ENCODE measurements at places on chromosomes 12 and 14. TPM values are rescaled to one million over a fixed set of nuclear protein-coding genes. Genes with fewer than 3 reads are reported as not detected.
A peak's percentile ranks its signal among the peaks of the same experiment; 100 is the strongest.

KRT77 gene
- total RNA-seq = not detected

SLC6A12 gene
- 3.8 TPM for total RNA-seq

MFAP5 gene
- total RNA-seq = 33.0 TPM

TAS2R20 gene
- 0.51 TPM for total RNA-seq

KRT85 gene
- total RNA-seq = not detected

MUCL1 gene
- total RNA-seq = not detected

DNA sequence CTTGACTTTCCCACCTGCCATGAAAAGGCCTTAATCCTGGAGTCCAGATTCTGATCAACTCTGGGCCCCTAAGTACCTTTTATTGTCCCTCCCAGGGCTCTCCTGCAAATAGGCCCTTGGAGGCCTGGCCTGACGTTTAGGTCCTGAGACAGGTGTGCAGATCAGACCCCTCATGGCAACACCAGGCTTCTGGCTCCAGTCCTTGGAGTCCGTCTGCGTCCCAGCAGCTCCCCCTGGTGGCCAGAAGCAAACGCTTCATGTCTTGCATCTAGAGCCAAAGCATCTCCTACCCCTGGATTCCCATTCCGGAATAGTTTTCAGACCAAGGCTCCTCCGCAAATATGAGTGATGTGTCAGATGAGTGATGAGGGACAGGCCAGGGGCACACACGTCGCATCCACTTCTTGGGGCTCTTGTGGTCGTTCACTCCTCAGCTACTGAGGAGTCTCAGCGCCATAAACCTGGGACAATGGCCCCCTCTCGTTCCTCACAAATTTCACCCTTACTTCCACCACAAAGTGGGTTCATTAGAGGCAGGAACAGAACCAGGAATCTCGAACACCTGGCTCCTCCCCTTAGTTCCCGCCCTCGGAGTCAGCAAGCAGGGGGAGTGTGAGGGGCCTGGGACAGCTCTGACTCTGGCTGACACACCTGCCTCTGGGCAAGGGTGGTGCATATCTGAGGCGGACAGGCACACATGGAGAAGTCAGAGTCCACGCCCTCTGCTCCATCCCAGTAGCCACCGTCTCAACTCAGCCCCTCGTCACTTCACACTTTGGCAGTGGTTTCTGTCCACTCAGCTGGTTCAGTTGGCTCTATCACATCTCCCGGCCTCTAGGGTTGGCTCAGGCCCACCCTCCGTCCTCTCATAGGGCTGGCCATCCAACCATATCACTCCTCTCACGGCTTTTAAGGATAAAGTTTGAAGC is 77.9 kb upstream of the PWP1 start:
- peak; percentile 87 for DNase-seq
- no peaks in the 10 kb centered on the region for H3K36me3 ChIP-seq
- no peak overlapping the region for H3K4me3 ChIP-seq
- no peaks in the 10 kb centered on the region for H3K4me1 ChIP-seq
- no peak overlapping the region for H3K27ac ChIP-seq

DNA sequence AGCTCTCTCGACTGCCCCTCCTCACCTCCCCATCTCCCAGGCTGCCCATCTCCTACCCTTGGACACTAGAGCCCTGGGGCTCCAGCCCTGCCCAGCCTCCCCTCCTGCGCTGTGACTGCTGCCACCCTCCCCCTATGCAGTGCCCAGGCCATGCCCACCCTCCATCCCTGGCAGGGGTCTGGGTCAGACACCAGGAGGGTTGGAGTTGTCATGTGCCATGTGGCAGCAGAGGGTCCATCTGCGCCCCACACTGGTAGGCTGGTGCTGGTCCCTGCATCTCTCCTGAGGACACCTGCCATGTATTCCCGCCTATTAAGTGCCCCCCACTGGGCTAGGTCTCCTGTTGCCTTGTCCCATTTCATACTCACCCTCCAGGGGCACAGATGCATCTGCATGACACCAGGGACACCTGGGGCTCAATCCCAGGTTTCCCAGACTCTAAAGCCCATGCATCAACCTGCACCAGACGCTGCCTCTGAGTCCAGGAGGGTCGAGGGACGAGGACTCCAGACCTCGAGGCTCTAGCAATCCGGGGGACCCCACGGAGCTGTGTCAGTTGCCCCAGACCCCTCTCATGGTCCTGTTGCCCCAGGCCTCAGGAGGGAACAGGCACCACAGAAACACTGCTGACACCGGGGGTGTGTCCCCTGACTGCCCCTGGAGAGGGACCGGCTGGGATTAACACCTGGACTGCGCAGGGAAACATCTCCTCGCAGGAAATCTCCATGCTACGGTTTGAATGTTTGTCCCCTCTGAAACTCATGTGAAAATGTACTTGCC is 23.4 kb upstream of the SFSWAP start:
- no peaks in the 10 kb centered on the region for H3K36me3 ChIP-seq
- DNase-seq = no peak
- H3K27ac ChIP-seq = no peak overlapping the region
- H3K4me1 ChIP-seq = no peaks in the 10 kb centered on the region
- H3K4me3 ChIP-seq = no peak overlapping the region

- H3K27me3 ChIP-seq = no peaks in the 10 kb centered on the region
- H3K4me1 ChIP-seq = no peaks in the 10 kb centered on the region
- DNase-seq = no peak
- H3K36me3 ChIP-seq = no peaks in the 10 kb centered on the region
- no peak overlapping the region for H3K4me3 ChIP-seq
- H3K27ac ChIP-seq = no peak overlapping the region
Observed at GRCh38 chr14:99261912-99262787, 9.8 kb downstream of the BCL11B start.

GRCh38 chr12:81798294-81798693 is 39.1 kb upstream of the PPFIA2 start:
- no peak overlapping the region for H3K4me3 ChIP-seq
- H3K27me3 ChIP-seq = no peaks in the 10 kb centered on the region
- DNase-seq = no peak
- H3K36me3 ChIP-seq = no peaks in the 10 kb centered on the region
- no peaks in the 10 kb centered on the region for H3K4me1 ChIP-seq
- no peak overlapping the region for H3K27ac ChIP-seq

GRCh38 chr14:64738281-64738804 is 34.1 kb downstream of the PLEKHG3 start:
- H3K27me3 ChIP-seq = no peaks in the 10 kb centered on the region
- H3K4me1 ChIP-seq = no peaks in the 10 kb centered on the region
- no peak overlapping the region for H3K27ac ChIP-seq
- no peak for DNase-seq
- H3K4me3 ChIP-seq = no peak overlapping the region

GRCh38 chr12:57992001-57992400 is 50.6 kb downstream of the ATP23 start:
- H3K4me1 ChIP-seq = no peaks in the 10 kb centered on the region
- H3K36me3 ChIP-seq = no peaks in the 10 kb centered on the region
- H3K4me3 ChIP-seq = no peak overlapping the region
- no peak for DNase-seq

GRCh38 chr14:59221568-59221967 is 33.1 kb downstream of the DAAM1 start:
- no peaks in the 10 kb centered on the region for H3K36me3 ChIP-seq
- H3K27ac ChIP-seq = no peak overlapping the region

GRCh38 chr14:61505815-61506809 is 184.7 kb downstream of the PRKCH start:
- no peaks in the 10 kb centered on the region for H3K4me1 ChIP-seq
- H3K4me3 ChIP-seq = no peak overlapping the region
- H3K27ac ChIP-seq = no peak overlapping the region
- no peaks in the 10 kb centered on the region for H3K27me3 ChIP-seq

DNA sequence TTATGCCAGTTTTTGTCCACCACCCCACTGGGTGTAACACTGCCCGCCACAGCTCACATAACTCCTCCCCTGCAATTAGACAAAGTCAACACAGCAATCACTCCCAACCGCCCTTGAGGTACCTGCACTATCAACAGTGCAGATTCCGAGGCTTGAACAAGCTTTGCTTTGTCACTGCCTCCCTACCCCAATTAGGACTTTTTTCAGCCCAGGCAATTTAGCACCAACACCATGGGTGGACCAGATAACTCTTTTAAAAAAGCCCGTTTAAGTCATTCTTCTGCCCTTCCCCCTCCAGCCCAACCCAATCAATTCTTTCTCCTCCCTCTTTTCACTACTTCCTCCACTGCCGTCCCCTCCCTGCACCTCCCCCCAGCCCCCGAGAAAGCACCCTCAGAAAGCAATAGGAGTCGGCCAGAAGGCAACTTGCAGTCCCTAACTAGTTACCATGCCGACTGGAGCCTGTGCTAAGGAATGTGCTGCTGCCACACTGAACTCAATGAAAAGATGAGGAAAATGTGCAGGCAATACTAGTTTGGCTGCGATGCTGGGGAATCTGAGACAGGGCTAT is 45.7 kb upstream of the OTX2 start:
- H3K36me3 ChIP-seq = no peaks in the 10 kb centered on the region
- no peak overlapping the region for H3K27ac ChIP-seq
- peaks cover 73% of the 10 kb centered on the region for H3K27me3 ChIP-seq
- DNase-seq = no peak

DNA sequence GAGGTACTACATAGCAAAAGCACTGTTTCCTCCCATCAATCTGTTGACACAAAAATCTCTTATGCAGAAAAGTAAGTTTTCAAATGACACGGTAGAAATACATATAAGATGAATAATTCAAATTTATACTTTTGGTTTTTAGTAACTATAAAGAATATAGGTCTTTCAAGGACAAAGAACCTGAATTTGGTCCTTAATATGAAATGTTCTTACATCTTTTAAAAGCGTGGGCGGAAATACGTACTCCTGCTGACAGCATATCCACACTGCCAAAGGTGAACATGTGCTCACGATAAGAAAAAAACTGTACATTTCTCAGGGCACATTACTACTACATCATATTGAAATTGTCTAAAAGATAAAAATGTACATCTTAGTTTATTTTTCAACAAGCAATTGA is 127.6 kb downstream of the FOXN3 start:
- H3K4me3 ChIP-seq = no peak overlapping the region
- no peak for DNase-seq
- no peaks in the 10 kb centered on the region for H3K27me3 ChIP-seq
- H3K27ac ChIP-seq = no peak overlapping the region
- H3K4me1 ChIP-seq = no peaks in the 10 kb centered on the region

DNA sequence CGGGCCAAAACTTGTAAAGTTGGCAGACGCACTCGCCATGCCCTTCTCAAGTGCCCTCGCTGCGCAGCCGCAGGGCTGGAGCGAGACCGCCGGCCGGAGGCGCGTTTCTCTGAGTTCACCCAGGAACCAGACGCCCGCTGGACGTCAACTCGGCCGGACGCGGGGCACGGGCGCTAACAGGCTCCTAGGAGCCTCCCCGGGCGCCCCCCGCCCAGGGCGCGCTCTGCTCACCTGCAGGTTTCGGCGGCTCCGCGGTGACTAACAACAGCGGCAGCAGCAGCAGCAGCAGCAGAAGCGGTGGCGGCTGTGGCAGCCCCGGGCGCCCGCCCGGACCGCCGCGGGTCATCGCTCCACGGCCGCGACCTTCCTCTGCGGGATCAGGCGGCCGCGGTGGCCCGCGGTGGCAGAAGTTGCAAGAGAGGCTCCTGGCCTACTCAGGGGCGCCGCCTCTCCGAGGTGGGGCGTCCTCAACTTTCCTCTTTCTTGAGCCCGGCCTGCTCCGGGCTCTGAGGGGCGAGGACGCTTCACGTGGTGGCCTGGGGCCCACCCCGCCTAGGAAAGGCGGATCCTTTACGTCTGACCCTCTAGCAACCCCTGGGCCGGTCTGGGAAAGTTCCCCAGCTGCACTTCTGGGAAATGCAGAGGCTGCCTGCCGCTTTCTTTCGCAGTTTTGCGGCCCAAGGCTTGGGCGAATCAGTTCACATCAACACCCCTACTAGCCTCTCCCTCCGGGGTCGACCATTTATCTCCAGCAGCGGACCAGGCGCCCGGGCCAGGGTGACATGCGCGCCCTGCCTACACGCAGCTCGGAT is at the start of gene PLBD1:
PLBD1 (minus strand) TSS at position 533 of the 812 bp plus-strand sequence; CDS start at position 346, 187 bp downstream.
- no peaks in the 10 kb centered on the region for H3K27me3 ChIP-seq
- DNase-seq = peak; percentile 88
- H3K27ac ChIP-seq = peak within 1 kb of the TSS; percentile 95
- no peaks in the 10 kb centered on the region for H3K4me1 ChIP-seq
- no peaks in the 10 kb centered on the region for H3K36me3 ChIP-seq

- H3K36me3 ChIP-seq = no peaks in the 10 kb centered on the region
- no peaks in the 10 kb centered on the region for H3K27me3 ChIP-seq
- DNase-seq = no peak
- no peak overlapping the region for H3K27ac ChIP-seq
- no peaks in the 10 kb centered on the region for H3K4me1 ChIP-seq
Observed at GRCh38 chr12:126055521-126055920, 990.3 kb downstream of the AACS start.

DNA sequence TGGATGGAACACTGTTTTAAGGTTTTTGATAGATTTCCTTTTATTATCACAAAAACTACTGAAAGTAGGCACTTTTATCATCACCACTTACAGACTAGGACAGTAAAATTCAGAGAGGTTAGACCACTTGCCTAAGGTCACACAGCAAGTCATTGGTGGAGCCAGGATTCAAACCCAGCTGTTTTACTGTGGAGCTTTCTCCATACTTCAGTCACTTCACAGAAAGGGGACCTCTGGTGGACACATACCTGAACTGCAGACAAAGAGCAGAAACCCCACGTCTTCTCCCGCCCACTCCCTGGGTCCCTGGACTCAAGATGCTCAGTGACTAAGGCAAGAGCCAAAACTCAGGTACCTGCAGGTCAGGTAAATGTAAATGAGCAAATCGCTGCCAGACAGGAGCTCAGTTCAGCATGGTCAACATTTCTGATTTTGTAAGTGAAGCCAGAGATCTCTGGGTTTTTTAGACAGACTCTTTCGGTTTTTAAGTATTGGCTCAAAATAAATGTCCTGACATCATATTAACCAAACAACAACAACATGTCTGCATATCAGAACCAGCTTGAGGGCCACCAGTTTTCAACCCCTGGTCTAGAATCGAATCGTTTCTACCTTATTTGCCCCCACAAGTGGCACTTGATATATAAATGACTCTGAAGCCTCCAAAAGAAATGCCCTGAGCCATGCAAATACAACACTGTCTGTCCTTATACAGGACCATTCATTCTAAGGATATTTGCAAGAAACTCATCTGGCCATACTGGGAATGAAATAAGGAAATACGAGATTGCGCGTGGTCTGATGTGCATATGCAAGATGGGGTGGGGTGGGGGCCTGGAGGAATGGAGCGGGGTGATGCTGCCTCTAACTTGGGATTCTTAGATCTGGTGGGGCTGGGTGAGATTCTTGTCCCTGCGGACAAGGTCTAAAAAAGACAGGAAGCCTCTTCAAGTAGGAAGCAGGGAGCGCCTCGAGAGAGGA is 110.9 kb downstream of the KSR2 start:
- no peak overlapping the region for H3K4me3 ChIP-seq
- H3K27ac ChIP-seq = no peak overlapping the region
- H3K27me3 ChIP-seq = no peaks in the 10 kb centered on the region

GRCh38 chr14:57609192-57610075 is 115.8 kb upstream of the CCDC198 start:
- DNase-seq = no peak
- no peak overlapping the region for H3K27ac ChIP-seq
- H3K36me3 ChIP-seq = no peaks in the 10 kb centered on the region
